ENCODE measurements at places on chromosomes 3 and 15. TPM values are rescaled to one million over a fixed set of nuclear protein-coding genes. Genes with fewer than 3 reads are reported as not detected.

The TFG gene
- total RNA-seq = 149 TPM

The SV2B gene
- total RNA-seq = 0.02 TPM

The TNNC1 gene
- total RNA-seq = 1.2 TPM

The SLC22A14 gene
- not detected for total RNA-seq

The FETUB gene
- 0.05 TPM for total RNA-seq

The CFAP100 gene
- total RNA-seq = not detected

The ANKRD34C gene
- not detected for total RNA-seq

The TERC gene
- total RNA-seq = 0.16 TPM

All from A549 treated with CpdA at 1 μM for 4 hours (cell line).